ENCODE measurements at places on chromosomes 2 and 18. TPM values are rescaled to one million over a fixed set of nuclear protein-coding genes. Genes with fewer than 3 reads are reported as not detected.

DCTN1 gene
- 228 TPM for total RNA-seq

FAM228A gene
- 0.99 TPM for total RNA-seq

PSMA8 gene
- total RNA-seq, result not detected

SLC30A3 gene
- under 0.01 TPM for total RNA-seq

NR4A2 gene
- total RNA-seq, result 0.17 TPM

PROKR1 gene
- total RNA-seq, result not detected

UGT1A7 gene
- total RNA-seq, result not detected

EGR4 gene
- under 0.01 TPM for total RNA-seq

HES6 gene
- total RNA-seq, result 3.6 TPM

SCYGR1 gene
- not detected for total RNA-seq

SRSF7 gene
- 118 TPM for total RNA-seq

CAPN13 gene
- total RNA-seq, result not detected

DSG2 gene
- total RNA-seq, result 0.33 TPM

LAMA3 gene
- total RNA-seq, result 13.2 TPM

CNGA3 gene
- under 0.01 TPM for total RNA-seq

HOXD1 gene
- total RNA-seq, result not detected

DCDC2C gene
- total RNA-seq, result not detected

TPO gene
- not detected for total RNA-seq

GALR1 gene
- not detected for total RNA-seq

EML6 gene
- total RNA-seq, result 1.3 TPM

SH3RF3 gene
- 10.1 TPM for total RNA-seq

RGPD4 gene
- not detected for total RNA-seq

GAREM2 gene
- total RNA-seq, result 0.66 TPM

GPR39 gene
- 1.3 TPM for total RNA-seq

ALLC gene
- not detected for total RNA-seq

NEU4 gene
- not detected for total RNA-seq

UGT1A10 gene
- total RNA-seq, result not detected

CYP26B1 gene
- 0.51 TPM for total RNA-seq

EHD3 gene
- total RNA-seq, result 30.6 TPM

ARHGAP15 gene
- not detected for total RNA-seq

DES gene
- total RNA-seq, result 69.3 TPM

GALM gene
- total RNA-seq, result 39.5 TPM

VWA3B gene
- 0.26 TPM for total RNA-seq

TCF23 gene
- total RNA-seq, result not detected

CNTNAP5 gene
- total RNA-seq, result not detected

PSD4 gene
- 6.1 TPM for total RNA-seq

HJURP gene
- 5.8 TPM for total RNA-seq

IL36B gene
- not detected for total RNA-seq

PTH2R gene
- total RNA-seq, result not detected

RAB6D gene
- total RNA-seq, result under 0.01 TPM

TFCP2L1 gene
- total RNA-seq, result not detected

FRZB gene
- total RNA-seq, result 2.0 TPM

MFSD2B gene
- 0.17 TPM for total RNA-seq

MAP3K19 gene
- total RNA-seq, result not detected

SNED1 gene
- total RNA-seq, result 39.5 TPM

DTYMK gene
- 15.2 TPM for total RNA-seq

FOXD4L1 gene
- total RNA-seq, result 0.17 TPM

MAB21L4 gene
- total RNA-seq, result not detected

TP53I3 gene
- total RNA-seq, result 47.3 TPM

All from fibroblast of lung (primary cell).